Cortex of kidney (tissue), 1 donor: ENCODE measurements at places on chromosomes 11 and 22.

GRCh38 chr22:42967005-42967404 lies 47.9 kb downstream of the PACSIN2 start:
- DNase-seq, result no peak

- no peak for DNase-seq
These were observed 130.5 kb upstream of the C11orf58 start for GRCh38 chr11:16607675-16608644.

DNA sequence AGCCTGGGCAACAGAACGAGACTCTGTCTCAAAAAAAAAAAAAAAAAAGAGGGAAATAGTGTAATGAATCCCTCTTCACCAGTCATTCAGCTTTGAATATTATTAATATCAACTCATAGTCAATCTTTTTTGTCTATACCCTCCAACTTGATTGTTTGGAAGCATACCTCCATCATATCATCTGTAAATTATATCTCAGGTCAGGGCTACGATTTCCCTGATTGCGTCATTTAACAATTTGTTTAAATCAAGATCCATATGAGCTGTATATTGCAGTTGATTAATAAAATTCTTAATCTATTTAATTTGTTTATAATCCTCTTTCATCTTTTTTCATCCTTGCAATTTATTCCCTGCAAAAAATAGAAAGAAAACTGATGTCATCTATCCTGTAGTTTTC lies 60.2 kb downstream of the USP47 start:
- DNase-seq, result no peak

DNA sequence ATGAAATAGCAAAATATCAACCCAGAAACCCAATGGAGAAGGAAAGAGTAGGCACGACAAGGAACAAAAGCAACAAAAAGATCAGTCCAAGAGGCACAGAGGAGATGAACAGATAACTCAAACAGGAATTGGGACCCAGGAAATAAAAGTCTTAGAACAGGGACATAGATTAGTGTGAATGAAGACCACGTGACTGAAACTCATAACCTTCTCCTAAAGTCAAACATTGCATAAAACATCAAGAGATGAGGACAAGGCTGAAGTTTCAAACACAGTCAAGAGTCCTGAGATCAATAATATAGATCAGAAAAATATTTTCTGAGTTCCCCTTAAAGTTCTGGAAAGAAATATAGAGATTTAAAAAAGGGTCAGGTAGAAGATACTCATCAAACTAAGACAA lies 24.4 kb upstream of the OR56B4 start:
- DNase-seq, result no peak

DNA sequence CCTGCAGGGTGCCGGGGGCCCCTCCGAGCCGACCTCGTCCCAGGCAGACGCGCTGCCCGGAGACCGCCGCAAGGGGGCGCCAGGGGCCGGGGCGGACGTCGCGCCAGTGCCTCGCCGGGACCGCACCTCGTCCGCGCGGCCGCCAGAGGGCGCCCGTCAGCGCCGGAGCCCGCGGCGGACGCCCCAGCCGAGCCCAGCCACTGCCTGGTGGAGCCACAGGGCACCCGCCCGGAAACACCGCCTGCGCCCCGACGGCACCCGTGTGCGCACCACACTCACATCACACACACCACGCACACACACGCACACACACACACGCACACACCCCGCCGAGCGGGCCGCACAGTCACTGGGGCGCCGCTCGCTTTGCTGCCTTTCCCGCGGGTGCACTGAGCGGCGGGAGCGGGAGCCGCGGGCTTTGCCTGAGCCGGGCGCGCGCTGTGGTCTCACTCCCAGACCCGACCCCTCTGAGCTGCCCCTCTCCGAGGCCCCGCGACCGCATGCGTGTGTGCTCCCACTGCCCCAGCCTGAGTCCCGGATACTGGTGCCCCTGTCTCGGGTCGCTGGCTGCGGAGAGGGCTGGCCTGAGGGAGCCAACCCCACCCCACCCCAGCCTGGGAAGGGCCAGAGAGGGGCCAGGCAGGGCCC lies 449.3 kb downstream of the OPCML start:
- no peak for DNase-seq

DNA sequence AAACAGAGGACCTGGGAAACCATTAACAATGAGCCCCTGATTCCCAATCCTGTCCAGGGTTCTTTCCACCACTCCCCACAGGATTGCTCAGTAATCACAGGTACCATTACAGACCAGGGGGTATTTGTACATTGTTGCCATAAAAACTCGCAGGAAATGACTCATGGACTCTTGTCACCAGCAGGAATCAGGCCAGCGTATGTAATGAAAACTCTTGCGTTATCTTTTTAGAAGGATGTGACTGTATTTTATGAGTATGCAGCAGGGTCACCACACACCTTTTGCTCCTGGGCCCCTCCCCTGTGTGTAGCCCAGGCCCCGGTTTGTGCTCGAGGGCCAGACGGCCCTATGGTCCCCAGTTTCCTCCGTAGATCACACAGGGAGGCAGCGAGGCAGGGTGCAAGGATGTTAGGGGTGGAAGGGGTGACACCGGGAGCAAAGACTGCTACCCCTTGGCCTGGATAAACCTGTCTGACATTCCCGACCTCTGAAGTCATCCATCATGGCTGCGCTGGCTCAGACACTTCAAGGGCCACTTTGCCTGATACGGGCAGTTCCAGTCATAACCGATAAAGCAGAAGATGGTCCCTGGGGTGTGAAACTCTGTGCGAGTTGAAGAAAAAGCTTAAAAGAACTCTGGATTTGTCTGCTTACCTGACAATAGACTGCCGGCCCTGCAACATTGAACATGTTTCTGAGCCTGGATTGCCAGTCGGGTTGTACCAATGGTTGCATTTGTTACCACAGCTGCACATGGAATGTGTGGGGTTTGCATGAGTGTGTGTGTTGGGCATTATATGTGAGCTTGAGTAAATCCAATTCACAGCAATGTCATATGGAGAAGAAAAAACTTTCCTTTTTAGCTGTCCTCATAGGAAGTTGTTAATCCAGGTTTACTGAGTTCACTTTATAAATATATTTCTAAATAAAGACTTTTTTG lies 56.9 kb downstream of the MICAL2 start:
- no peak for DNase-seq

- no peak for DNase-seq
These were observed 34.0 kb upstream of the TFIP11 start for GRCh38 chr22:26546282-26546681.

GRCh38 chr11:126853732-126854131 lies 146.8 kb downstream of the KIRREL3 start:
- no peak for DNase-seq

DNA sequence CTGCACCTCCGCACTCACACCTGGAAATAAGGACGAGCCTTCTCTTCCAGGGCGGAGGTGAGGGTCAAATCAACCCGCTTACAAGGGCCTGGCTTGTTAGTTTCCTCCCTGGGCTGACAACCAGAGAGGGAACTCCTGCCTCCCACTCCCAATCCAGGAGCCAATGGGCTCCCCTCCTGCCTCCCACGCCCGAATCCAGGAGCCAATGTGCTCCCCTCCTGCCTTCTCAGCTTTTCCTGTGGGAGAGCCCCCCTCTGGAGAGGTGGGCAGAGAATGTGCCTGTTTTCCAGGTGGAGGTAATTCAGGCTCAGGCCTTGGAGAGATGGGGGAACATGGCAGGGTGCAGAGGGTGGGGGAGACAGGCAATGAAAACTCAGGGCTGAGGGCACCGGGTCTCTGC lies 53.7 kb upstream of the TTLL12 start:
- no peak for DNase-seq

DNA sequence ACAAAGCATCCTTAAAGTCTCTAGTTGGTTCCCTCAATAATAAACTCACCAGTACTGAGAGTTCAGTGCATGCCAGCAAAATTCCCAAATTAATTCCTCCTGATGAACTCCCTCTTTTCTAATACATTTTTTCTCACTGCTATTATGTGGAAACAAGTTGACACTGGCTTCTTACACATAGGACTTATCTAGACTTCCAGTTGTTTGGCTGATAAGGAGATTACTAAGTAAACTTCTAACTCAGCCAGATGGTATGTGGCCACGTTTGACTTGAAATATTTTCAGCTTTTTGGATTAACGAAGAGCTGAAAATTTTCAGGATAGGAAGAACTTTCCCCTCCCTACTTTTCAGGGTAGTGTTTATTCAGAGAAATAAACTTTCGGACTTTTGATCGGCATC lies 1154.2 kb upstream of the TENM4 start:
- no peak for DNase-seq

DNA sequence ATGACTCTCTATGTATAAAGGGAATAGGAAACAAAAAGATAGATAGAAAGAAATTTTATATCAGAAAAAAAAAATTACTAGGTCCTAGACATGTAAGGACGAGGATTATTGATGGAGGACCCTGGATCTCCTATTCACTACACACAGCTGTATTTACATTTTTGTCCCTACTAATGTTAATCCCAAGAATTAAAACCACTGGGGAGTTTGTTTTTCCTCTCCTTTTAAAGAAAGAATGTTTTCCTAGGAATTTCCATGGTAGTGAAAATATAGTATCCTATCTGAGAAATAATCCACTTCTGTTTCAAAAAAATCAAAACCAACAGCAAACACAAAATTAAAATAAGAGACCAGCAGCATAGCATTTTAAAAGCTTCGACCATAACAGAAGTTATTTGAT lies 41.1 kb downstream of the PDGFD start:
- DNase-seq, result no peak

GRCh38 chr22:48566741-48567140 lies 1260.9 kb downstream of the BRD1 start:
- no peak for DNase-seq

GRCh38 chr22:27327981-27328721 lies 473.4 kb downstream of the MN1 start:
- no peak for DNase-seq

GRCh38 chr11:66851239-66851596 lies 5.6 kb upstream of the LRFN4 start:
- no peak for DNase-seq

DNA sequence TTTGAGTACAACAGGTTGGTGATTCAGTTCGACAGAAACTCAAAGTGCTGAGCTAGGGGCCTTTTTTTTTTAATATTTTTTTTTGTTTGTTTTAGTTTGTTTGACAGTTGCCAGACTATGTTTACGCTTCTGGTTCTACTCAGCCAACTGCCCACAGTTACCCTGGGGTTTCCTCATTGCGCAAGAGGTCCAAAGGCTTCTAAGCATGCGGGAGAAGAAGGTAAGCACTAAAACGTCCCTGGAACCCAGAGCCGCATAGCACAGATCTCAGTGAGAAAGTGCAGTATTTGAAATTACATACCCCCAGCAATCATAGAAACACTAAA lies 649 bp downstream of the PRRG4 start:
- no peak for DNase-seq

GRCh38 chr11:93905384-93905783 lies 55.0 kb upstream of the VSTM5 start:
- DNase-seq, result no peak

GRCh38 chr11:88603091-88603867 lies 265.7 kb upstream of the CTSC start:
- DNase-seq, result no peak

DNA sequence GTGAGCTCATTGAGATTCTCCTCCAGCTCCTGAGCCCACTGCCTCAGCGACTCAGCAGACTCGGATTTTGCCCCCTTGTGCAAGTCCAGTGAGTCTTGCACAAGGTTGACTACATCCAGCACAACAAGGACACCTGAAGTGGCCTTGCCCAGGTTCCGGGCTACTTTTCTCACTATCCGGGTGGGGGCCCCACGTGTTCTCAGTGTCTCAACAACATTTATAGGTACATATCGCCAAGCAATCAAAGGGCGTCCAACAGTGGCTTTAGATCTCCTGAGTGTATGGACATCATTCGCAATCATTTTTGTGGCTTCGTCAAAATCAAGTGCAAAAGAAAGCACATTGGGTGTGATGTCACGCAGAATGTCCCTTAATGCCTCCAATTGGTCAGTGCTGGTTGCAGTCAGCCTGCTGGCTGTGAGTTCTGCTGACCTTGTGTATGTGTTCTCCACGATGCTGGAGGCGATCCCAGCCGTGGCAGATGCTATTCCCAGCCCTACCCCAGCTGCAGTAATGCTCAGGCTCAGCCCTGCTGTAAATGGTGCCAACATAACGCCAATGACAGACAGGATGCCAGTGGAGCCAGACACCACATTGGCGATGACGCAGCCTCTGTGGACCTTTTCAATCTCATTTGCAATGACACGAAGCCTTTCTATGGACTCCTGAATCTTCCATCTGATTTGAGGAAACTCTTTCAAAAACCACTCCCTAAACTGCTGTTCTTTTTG lies 10.3 kb downstream of the APOL4 start:
- no peak for DNase-seq

- DNase-seq, result no peak
These were observed 45.8 kb downstream of the MIAT start for GRCh38 chr22:26702906-26703830.

DNA sequence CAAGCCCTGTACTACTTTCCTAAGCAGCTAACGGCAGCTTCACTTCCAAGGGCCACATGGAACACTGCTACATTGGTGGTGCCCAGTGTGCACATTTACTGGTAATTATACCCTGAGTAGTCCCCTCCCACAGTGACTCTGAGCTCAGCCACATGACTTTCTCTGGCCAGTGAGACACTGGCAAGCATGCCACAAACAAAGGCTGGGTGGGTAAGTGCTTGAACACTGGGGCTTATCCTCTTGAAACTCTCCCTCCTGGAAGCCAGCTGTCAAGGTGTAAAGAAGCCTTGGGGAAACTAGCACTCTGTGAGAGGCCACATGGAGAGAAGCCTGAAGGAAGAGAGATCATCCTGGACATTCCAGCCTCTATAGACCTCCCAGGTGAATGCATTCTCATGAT lies 54.4 kb upstream of the DRD2 start:
- no peak for DNase-seq

- no peak for DNase-seq
These were observed 42.3 kb downstream of the ANKRD42 start for GRCh38 chr11:83235825-83236224.

DNA sequence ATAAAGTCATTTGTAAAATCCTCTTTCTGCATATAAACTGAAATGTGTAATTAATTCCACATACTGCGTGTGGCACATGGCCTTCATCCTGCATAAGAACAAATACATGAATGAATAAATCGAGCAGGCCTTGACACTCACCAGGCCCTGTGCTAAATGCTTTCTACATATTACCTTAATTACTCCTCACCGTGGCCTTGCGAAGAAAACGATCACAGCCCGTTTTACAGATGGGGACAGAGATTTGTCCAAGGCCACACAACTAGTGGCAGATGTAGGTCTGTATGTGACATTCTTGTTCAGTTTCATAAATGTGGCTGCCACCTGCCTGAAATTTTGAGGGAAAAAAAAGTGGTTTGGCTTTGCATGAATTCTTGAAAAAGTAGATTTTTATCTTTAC lies 5.8 kb upstream of the CCND1 start:
- no peak for DNase-seq

- DNase-seq, result no peak
These were observed 32.2 kb downstream of the P4HA3 start for GRCh38 chr11:74279256-74279655.

DNA sequence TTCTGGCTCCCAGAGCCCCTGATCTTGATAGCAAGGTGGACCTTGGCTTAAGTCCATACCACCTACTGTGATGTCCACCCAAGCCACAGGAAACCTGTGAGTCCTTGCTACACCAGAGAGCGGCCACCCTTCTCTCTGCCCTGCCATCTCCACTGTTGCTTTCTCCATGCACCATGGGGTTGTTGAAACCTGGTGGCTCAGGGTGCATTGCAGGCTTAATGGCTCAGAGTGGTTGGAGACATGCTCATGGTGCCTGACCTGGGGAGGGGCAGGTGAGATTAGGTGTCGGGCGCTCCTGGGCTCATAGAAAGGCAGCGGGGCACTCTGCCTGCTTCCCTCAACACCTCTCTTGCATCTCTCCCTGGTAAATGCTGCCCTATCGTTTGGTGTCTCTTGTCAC lies 25.0 kb upstream of the CACNG2 start:
- DNase-seq, result no peak

GRCh38 chr11:9708544-9708943 lies 44.7 kb downstream of the SWAP70 start:
- no peak for DNase-seq

GRCh38 chr11:118522571-118523072 lies 4.7 kb upstream of the TTC36 start:
- DNase-seq, result no peak
